ENCODE measurements at places on chromosomes 5 and 9. TPM values are rescaled to one million over a fixed set of nuclear protein-coding genes. Genes with fewer than 3 reads are reported as not detected.

WDR38 gene
- 0.11 TPM for polyA plus RNA-seq

SLC25A2 gene
- 0.10 TPM for polyA plus RNA-seq

AHRR gene
- 5.0 TPM for polyA plus RNA-seq

IFNK gene
- polyA plus RNA-seq = not detected

PCDHB3 gene
- polyA plus RNA-seq = 1.6 TPM

IL6ST gene
- 59.1 TPM for polyA plus RNA-seq

BNC2 gene
- 4.6 TPM for polyA plus RNA-seq

ZDHHC11 gene
- 8.7 TPM for polyA plus RNA-seq

FAM221B gene
- 0.18 TPM for polyA plus RNA-seq

GRCh38 chr9:98854266-98854665 is 46.8 kb downstream of the GALNT12 start:
- no peak for DNase-seq

DNA sequence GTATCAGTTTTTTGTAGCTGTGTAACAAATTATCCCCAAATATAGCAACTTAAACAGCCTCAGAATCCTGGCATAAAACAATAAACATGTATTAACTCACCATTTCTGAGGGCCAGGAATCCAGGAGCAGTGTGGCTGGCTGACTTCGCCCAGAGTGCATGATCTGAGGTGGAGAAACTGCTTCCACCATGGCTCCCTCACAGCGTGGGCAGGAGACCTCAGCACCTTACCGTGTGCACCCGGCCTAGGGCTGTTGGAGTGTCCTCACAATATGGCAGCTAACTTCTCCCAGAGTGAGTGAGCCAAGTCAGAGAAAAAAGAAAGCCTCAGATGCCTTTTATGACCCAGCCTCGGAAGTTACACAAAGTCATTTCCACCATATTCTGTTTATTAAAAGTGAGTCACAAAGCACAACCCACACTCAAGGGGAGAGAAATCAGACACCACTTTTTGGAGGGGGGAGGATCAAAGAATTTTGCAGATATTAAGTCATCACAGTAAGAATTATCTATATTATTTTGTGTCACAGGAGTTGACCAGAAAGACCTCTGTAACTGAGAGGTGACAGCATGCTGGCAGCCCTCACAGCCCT is 59.6 kb downstream of the TSTD2 start:
- DNase-seq = no peak

DNA sequence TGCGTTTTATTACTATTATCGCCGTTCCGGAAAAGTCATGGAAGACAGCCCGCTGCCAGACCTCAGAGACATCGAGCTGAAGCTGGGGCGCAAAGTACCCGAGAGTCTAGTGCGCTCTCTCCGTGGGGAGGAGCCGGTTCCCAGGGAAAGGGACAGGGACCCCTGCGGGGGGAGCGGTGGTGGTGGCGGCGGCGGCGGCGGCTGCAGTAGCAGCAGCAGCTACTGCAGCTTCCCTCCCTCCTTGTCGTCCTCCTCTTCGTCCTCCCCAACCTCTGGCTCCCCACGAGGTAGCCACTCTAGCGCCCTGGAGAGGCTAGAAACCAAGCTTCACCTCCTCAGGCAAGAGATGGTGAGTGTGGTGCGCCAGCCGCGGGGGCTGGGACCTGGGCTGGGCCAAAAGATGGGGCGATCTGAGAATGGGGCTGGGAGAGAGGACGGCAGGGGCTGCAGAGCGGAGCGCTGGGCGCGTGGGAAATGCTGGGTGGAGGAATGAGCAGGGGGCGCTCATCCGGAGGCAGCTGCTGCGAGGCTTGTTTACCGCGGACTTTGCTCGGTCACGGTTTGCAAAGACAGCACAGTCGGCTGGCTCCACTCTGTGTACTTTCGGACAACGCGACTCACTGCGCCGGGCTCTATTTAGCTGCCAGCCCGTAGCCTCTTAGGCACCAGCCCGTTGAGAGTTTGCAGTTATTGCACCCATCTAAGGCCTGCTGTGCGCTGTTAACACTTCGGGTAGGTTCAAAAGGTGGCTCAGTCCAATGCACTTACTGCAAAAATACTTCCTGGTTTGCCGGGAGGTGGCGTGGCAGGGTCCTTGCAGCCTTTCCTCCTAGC is 1.1 kb downstream of the LURAP1L start:
- DNase-seq = peak; percentile 79

- DNase-seq = no peak
Measured at GRCh38 chr5:124124711-124125229, 612.8 kb downstream of the CSNK1G3 start.

DNA sequence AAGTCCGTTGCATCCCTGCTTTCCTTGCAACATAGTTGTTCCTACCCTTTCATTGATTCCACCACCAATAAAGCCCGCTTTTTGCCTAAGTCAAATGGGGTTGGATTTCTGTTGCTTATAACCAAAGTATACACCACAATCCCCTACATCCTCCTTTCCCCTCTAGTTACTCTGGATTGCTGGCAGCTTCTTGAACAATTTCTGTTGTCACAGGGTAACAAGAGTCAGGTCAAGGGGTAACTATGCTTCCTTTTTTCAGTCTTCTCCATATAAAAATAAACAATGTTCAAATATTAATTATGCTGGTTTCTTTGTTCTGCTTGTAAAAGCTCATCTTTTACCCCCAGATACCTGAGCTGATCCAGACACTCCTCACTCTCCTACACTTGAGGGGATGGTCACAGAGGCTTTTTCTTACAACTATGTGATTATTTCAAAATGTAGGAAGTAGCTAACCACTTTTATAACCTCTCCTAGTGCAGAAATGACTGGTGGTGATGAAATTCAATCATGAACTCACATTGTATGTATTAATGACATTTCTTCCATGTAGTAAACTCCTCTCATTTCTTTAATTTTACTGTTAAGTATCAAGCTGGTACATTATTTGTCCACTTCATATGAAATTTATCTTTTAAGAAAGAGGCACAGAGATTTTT is 136.5 kb downstream of the SNX18 start:
- DNase-seq = no peak

- DNase-seq = no peak
Measured at GRCh38 chr9:127712867-127713266, 2.6 kb downstream of the PTRH1 start.

DNA sequence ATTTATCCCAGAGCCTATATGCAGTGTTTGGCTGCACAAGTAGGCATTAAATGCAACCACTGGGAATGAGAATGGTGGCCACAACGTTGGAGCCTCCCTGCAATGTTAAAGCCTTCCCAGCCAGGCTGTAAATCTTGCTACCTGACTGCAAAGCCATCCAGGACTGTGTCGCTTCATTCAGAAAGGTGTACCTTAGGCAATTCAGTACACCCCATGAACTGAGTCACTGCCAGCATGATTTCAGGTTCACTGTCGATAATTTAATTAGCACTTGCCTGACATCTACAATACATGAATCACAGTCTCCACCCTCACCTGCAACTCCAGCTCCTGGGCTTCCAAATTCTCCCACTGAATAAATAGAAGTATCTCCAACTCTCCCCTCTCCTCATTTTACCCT is 108.4 kb downstream of the SLIT3 start:
- no peak for DNase-seq

DNA sequence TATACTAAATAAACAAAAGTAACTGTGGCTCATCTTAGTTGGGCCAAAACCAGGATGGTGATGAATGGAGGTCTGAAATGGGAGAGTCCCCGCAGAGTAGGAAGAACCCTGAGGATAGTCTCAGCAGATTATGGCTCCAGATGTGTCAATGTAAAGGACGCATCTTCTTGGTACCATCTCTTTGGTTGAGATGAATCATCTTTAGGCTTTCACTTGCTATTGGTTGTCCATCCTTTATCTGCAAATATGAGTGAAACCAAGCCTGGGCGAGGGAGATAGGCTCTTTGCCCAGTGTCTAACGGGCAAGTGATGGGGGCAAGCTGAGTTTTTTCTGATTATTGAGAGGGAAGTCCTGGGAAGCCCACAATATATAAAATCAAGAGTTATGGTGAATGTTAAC is 19.4 kb upstream of the LCP2 start:
- DNase-seq = no peak

GRCh38 chr5:143318270-143318669 is 85.2 kb downstream of the NR3C1 start:
- DNase-seq = no peak

DNA sequence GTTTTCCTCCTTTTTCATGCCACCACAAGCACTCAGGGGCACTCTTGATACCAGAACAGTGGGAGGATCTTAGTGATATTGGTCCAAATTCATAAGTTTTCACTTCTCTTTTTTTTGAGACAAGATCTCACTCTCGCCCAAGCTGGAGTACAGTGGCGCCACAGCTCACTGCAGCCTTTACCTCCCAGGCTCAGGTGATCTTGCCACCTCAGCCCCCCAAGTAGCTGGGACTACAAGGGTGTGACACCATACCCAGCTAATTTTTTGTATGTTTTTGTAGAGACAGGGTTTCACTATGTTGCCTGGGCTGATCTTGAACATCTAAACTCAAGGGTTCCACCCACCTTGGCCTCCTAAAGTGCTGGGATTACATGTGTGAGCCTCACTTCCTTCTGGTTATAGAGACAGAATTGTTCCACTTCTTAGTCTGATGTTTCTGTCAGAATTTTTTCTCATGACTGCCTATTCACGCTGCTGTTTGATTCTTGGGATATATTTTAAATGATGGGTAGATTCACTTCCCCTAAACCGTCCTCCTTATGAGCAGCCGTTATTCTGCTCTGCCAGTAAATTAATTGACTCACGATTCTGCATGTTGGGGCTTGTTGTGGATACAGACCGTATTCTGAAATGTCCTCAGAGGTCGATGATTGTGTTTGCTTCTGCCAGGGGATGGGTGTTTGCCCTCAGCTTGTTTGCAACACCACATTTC is 30.8 kb downstream of the MTAP start:
- no peak for DNase-seq

GRCh38 chr5:110940136-110940535 is 131.4 kb upstream of the TSLP start:
- no peak for DNase-seq

- DNase-seq = no peak
Measured at GRCh38 chr5:142978726-142979125, 208.5 kb downstream of the ARHGAP26 start.

- DNase-seq = no peak
Measured at GRCh38 chr5:125323613-125324012, 577.2 kb upstream of the ZNF608 start.

DNA sequence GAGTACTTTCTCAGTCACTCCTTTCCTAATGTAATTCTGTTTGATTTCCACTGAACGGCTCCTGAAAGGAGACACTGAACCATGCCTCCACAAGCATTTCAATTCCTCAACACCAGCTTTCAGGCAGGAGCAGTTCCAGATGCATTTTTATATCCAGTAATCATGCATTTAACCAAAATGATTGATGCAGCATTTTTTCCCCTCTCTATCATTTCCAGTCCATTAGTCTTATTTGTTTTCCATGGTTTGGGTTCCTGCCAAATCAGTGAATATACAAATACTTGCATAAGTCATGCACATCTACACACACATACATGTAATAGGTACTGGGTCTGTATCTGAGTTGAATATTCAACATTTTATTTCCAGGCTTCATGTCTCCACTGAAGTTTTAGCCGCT is 122.7 kb downstream of the GRIA1 start:
- no peak for DNase-seq

- DNase-seq = no peak
Measured at GRCh38 chr9:97813072-97813471, 40.0 kb upstream of the FOXE1 start.

DNA sequence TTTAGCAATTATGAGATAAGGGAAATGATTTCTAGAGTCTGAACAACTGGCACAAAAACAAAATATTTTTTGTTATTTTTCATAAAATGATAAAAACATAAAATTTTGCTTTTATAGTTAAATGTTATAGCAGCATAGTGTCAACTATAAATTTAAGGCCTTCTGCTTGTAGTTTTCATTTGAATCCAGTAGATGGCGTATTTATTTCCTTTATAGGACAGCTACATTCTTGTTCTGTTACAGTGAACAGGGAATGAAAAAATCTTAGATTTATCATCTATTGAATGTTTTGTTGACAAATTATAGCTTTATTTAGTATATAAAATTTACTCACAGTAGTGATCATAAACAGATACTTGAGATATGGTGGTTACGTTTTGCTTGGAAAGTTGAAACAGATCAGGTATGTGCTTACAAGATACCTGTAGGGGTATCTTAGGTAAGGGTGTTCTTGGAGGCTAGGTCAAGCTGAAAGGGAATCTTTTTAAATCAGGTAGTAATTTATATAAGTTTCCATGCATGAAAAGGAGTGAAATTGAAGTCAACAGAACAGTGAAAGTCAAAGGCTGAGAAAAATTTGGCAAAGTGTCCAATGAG is 239.3 kb upstream of the GRIN3A start:
- no peak for DNase-seq

- no peak for DNase-seq
Measured at GRCh38 chr9:626596-626995, 214.9 kb upstream of the DMRT1 start.

GRCh38 chr5:157993986-157994691 is 135.2 kb upstream of the CLINT1 start:
- no peak for DNase-seq

GRCh38 chr9:33489066-33489465 is 15.3 kb upstream of the NOL6 start:
- no peak for DNase-seq

- no peak for DNase-seq
Measured at GRCh38 chr9:119963258-119963797, 594.1 kb upstream of the BRINP1 start.

- no peak for DNase-seq
Measured at GRCh38 chr9:101571114-101571513, 23.7 kb downstream of the PPP3R2 start.

- DNase-seq = no peak
Measured at GRCh38 chr5:135432113-135432512, 15.0 kb downstream of the DCANP1 start.

DNA sequence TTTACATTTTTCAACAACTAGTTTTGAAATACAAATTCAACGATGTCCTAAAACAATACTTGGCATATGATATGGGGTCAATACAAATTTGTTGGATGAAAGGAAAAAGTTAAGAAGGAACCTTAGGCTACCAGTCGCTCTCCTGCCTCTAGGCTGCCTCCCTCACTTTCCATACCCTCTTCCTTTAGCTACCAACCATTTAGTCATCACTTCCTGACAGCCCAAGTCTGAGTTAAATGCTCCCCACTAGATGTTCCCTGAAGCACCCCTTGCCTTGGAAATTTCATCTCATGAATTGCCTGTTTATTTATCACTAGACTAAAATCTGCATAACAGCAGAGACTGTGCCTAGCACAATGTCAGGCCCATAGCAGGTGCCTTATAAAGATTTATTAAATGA is 2.7 kb upstream of the LARS1 start:
- DNase-seq = no peak

DNA sequence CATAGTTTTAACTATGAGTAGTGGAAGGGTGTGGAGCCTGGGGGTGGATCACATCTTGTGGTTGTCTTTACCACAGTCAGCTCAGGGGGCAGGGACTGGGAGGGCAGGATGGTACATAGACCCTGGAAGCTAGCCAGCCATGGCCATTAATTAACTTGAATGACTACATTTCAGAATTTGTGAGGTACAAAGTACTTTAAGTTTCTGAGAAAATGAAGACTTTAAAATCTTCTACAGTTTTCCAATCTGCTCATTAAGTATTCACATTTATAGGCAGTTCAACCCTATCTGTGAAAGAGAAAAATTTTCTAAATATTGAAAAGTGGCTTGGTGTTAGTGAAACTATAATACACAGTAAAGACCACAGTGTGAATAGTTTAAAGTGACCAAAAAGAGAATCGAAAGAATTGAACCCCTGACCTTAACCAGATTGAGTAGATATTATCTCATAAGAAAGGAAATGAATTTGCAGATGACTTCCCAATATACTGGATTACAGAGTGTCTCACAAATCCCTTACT is 234.2 kb upstream of the MEF2C start:
- no peak for DNase-seq
